ENCODE measurements at places on chromosomes 2 and 18. TPM values are rescaled to one million over a fixed set of nuclear protein-coding genes. Genes with fewer than 3 reads are reported as not detected.

DNA sequence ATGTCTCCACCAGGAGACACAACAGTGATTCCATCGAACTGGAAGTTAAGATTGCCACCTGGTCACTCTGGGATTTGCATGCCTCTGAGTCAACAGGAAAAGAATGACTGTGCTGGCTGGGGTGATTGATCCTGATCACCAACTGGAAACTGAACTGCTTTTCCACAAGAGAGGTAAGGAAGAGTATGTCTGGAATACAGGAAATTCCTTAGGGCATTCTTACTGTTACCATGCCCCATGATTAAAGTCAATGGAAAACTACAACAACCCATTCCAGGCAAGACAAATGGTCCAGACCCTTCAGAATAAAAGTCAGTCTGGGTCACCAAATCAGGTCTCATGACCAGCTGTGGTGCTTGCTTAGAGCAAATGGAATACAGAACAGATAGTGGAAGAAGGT lies 12.0 kb upstream of the DDX1 start:
- DNase-seq = no peak
- no peaks in the 10 kb centered on the region for H3K4me1 ChIP-seq
- no peaks in the 10 kb centered on the region for H3K36me3 ChIP-seq
- H3K27me3 ChIP-seq = no peaks in the 10 kb centered on the region

GRCh38 chr2:224183086-224183485 lies 144.0 kb upstream of the SERPINE2 start:
- no peaks in the 10 kb centered on the region for H3K27me3 ChIP-seq
- DNase-seq = no peak
- no peaks in the 10 kb centered on the region for H3K36me3 ChIP-seq
- no peak overlapping the region for H3K27ac ChIP-seq

GRCh38 chr2:168992026-168992425 lies 39.1 kb downstream of the ABCB11 start:
- H3K4me3 ChIP-seq = no peak overlapping the region
- no peaks in the 10 kb centered on the region for H3K36me3 ChIP-seq
- H3K4me1 ChIP-seq = peaks cover 2% of the 10 kb centered on the region
- no peak for DNase-seq

- H3K27ac ChIP-seq = no peak overlapping the region
- no peaks in the 10 kb centered on the region for H3K27me3 ChIP-seq
- no peaks in the 10 kb centered on the region for H3K4me1 ChIP-seq
These were observed 18.1 kb downstream of the CALCRL start for GRCh38 chr2:187429989-187430388.

DNA sequence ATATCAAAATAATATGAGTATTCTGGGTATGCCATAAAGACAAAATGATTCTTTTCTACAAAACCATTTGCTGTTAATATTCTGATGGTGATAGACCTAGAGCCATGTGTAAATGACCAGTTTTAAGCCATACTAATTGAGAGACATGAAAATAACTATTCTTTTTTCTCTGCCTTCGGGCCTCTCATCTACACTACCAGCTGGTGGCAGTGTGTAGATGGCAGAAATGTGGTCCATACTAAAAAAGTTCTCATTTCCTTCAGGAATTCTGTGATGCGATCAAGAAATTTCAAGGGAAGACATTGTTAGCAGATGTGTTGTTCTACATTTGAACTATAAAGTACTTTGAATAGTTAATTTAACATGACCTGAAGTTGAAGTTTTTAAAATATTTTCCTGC lies 485.2 kb downstream of the TRIB2 start:
- H3K4me1 ChIP-seq = no peaks in the 10 kb centered on the region
- no peak overlapping the region for H3K4me3 ChIP-seq
- DNase-seq = no peak
- H3K27ac ChIP-seq = no peak overlapping the region
- no peaks in the 10 kb centered on the region for H3K27me3 ChIP-seq

RHOB gene
- 239 TPM for total RNA-seq
